ENCODE measurements at places on chromosomes 7 and 10.

- no peak overlapping the region for H3K4me3 ChIP-seq
- H3K36me3 ChIP-seq, result no peaks in the 10 kb centered on the region
- H3K4me1 ChIP-seq, result no peaks in the 10 kb centered on the region
- no peak for DNase-seq
These were observed 86.2 kb upstream of the PPIF start for GRCh38 chr10:79260811-79261740.

DNA sequence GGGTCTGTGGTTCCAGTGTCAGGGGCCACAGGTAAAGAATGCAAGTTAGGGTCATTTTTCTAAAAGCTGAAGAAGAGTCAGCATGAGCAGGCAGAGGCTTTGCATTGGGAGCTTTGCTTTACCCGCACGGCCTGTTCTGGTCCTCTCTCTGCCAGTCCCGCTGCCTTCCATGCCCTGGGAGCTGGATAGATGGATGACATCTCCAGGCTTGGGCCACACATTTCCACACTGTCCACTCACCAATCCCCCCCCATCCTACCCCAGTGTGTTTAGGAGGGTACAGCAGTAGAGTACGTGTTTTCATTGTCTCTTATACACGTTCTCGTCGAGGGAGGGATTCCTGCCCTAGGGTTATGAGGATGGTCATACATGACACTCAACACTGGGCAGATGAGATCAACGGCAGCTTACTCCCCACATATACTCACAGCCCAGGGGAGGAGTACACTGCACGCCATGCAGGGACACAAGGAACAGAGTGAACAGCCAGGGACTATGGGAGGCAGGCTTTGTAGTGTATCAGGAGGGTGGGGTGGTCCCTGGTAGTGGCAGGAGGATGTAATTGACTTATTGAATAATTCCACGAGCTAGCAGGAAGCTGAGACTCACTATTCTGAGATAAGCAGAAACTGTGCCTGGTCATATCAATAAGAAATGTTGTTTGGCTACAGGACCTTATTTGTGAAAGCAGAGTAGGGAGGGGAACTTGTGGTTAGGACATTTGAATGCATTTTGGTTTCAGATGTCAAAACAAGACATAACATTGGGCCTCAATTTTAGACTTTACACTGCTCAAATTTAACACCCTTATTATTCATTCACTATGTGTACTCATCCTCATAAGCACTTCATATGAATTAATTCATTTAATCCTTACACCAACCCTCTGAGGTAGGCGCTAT, 36.6 kb downstream of the PLPP4 start:
- no peaks in the 10 kb centered on the region for H3K4me1 ChIP-seq
- no peak overlapping the region for H3K27ac ChIP-seq
- no peaks in the 10 kb centered on the region for H3K36me3 ChIP-seq
- no peak overlapping the region for H3K4me3 ChIP-seq

GRCh38 chr10:5559642-5560141, 34.9 kb downstream of the CALML3 start:
- H3K4me1 ChIP-seq, result peaks cover 9% of the 10 kb centered on the region
- no peaks in the 10 kb centered on the region for H3K27me3 ChIP-seq
- no peak overlapping the region for H3K27ac ChIP-seq
- DNase-seq, result no peak
- no peaks in the 10 kb centered on the region for H3K36me3 ChIP-seq

GRCh38 chr7:75866114-75866488, 12.7 kb upstream of the RHBDD2 start:
- H3K4me3 ChIP-seq, result no peak overlapping the region
- no peak overlapping the region for H3K27ac ChIP-seq
- H3K4me1 ChIP-seq, result no peaks in the 10 kb centered on the region
- H3K27me3 ChIP-seq, result no peaks in the 10 kb centered on the region

- no peaks in the 10 kb centered on the region for H3K27me3 ChIP-seq
- H3K4me1 ChIP-seq, result no peaks in the 10 kb centered on the region
- H3K36me3 ChIP-seq, result no peaks in the 10 kb centered on the region
- H3K27ac ChIP-seq, result no peak overlapping the region
- H3K4me3 ChIP-seq, result no peak overlapping the region
These were observed 317.8 kb downstream of the SH2D4B start for GRCh38 chr10:80855348-80855971.

GRCh38 chr7:10475940-10476641, 497.6 kb upstream of the PHF14 start:
- H3K27ac ChIP-seq, result no peak overlapping the region
- no peaks in the 10 kb centered on the region for H3K36me3 ChIP-seq
- H3K4me3 ChIP-seq, result no peak overlapping the region
- no peak for DNase-seq
- no peaks in the 10 kb centered on the region for H3K4me1 ChIP-seq
- no peaks in the 10 kb centered on the region for H3K27me3 ChIP-seq

DNA sequence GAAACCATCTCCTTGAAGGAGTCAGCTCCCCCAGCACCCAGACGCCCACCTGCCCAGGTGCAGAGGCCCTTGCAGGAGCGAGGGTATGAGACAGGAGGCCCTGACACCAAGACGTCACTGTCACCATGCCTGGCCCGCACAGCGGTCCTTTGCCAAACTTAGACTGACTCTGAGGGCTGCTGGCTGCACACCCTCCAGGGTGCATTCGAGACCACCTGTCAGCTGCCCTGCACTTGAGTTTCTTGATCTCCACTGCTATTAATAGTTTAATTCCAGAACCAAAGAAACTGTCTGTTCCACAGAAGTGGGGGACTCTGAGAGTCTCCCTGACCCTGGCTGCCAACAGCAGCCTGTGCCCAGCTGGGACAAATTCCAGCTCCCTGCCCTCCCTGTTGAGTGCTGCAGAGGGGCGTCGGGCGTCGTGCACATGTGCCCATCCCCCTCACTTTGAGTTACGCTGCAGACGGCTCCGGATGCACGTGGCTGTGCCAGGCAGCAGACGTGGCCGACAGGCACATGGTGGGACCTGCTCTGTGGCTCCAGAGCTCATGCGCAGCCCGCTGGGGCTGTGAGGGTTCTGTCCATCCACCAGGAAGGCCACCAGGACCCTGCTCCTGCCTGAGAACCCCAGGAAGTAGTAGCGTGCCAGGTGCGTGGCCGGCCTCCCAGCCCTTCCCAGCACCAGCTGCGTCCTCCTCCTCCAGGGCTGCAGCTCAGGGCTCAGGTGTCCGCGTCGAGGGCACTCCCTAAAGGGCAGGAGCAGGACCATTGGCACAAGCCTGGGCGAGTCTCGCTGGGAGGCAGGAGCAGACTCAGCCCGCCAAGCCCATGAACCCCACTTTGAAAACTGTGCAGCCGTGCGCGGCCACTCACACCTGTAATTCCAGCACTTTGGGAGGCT, 24.8 kb downstream of the ELFN1 start:
- no peaks in the 10 kb centered on the region for H3K36me3 ChIP-seq
- no peak overlapping the region for H3K4me3 ChIP-seq
- no peak for DNase-seq
- H3K4me1 ChIP-seq, result peaks cover 3% of the 10 kb centered on the region
- no peaks in the 10 kb centered on the region for H3K27me3 ChIP-seq

DNA sequence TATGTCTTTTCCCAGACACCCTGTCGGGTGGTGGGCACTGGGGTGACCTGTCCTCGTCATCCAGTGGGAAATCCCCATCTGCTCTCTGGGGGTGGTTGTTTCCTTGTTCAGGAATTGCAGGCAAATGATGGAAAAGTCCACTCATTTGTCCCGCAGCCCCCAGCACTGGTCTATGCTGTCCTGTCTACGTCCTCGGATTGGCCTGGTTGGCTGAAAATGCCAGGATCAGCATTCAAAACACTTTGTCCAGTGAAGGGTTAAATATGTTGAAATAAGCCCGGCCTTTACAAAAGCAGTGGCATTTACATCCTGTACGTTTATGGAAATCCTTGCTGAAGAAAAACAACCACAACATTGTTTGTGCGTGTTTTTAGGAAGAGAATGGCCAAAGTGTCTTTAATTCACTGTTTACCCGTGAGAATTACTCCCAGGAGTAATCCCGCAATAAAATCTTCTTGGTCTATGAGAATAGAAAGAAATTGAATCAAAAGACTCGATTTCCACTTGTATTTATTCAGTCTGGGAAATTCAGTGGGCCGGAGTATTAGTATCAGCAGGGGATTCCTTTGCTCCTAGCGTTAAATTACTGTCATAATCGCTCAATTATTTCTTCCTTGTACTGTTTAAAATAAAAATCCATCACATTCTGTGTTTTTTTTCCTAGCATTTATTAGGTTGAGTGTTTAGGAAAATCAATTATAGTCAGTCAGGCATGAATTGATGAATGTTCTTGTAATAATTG, 116.8 kb upstream of the SH2B2 start:
- H3K27ac ChIP-seq, result no peak overlapping the region
- H3K4me3 ChIP-seq, result no peak overlapping the region
- H3K27me3 ChIP-seq, result no peaks in the 10 kb centered on the region
- DNase-seq, result no peak

DNA sequence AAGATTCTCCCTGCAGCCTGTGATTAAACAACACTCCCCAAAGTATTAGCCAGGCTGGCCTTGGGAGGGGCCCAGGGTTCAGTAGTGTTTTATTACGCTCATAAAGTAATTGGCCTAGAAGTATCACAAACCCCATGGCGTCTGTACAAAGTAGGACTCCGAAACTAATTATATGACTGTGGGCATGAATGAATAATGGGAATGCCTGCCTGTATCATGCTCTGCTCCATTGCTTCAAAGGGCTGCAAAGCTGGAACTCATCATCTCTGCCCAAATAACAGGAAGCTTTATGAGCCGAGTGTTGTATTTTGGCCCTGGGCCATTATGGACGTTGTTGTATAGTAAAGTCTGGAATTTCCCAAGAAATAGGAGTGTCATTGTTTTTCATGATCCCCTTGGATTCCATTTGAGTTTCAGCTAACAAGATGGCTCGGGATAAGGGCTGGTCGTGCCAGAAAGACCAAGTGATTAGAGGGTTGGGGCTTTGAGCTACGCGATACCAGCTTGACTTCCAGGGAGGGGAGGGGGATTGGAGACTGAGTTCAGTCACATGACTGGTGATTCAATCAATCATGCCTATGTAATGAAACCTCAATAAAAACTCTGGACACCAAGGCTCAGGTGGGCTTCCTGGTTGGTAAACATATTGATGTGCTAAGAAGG, 65.3 kb upstream of the NPTX2 start:
- DNase-seq, result no peak
- H3K36me3 ChIP-seq, result no peaks in the 10 kb centered on the region
- H3K4me3 ChIP-seq, result no peak overlapping the region

DNA sequence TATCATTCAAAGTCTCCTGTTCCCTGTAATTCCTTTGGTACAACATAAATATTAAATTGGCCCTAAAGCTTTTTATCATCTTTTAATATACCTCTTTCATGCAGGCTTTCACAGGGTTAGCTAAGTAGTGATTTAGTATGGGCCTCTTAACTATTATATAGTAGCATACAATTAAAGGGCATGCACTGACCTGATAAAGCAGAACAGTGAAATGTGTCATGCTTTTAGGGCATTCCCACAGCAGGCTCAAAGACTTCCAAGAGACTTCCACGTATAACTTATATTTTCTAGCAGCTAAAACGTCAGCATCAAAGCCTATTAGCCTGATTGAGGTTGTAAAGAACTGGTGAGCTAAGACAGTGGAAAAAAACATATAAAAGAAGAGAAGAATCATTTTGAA, 35.3 kb downstream of the SAMD8 start:
- DNase-seq, result no peak
- no peak overlapping the region for H3K27ac ChIP-seq
- no peak overlapping the region for H3K4me3 ChIP-seq

DNA sequence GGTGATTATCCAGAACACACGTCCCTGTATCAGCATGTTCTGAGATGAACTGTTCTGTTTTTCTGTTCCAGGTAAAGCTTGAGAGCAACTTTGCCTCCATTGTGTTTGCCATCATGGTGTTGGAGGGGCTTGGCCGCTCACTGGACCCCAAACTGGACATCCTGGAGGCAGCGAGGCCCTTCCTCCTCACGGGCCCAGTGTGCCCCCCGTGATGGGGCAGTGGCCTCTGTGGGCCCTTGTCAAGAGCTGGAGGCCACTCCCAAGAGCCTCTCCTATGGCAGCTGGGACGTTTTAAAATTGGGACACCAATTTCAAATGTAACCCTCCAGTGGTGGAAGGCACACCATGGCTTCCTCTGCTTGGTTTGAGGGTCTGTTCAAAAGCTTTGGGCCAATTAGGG, 1.9 kb upstream of the NDUFB2 start:
- peaks cover 18% of the 10 kb centered on the region for H3K4me1 ChIP-seq
- H3K36me3 ChIP-seq, result peaks cover 11% of the 10 kb centered on the region
- no peak for DNase-seq
- no peak overlapping the region for H3K4me3 ChIP-seq

- H3K27me3 ChIP-seq, result no peaks in the 10 kb centered on the region
- H3K36me3 ChIP-seq, result no peaks in the 10 kb centered on the region
These were observed 364.6 kb downstream of the CCSER2 start for GRCh38 chr10:84693006-84693405.

- H3K4me1 ChIP-seq, result no peaks in the 10 kb centered on the region
- no peak overlapping the region for H3K4me3 ChIP-seq
- no peak for DNase-seq
- no peak overlapping the region for H3K27ac ChIP-seq
These were observed 426.9 kb downstream of the LRMDA start for GRCh38 chr10:75858339-75858738.

DNA sequence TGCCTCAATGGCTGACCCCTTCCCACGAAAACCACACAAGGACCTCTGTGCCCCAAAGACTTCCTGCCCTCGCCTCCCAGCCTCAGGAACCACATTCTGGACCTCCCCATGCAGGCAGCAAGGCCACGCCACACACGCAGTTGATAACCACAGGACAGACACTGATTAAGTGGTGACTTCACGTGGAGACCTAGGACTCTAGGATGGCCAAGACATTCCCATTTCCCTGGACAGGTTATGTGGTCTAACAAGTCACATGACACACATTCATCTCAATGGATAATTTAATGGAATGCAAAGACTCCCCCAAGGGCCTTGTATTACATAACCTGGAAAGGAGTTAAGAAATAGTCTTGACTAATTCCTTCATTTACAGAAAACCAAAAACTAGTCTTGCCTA, 110.2 kb downstream of the LARP4B start:
- no peak overlapping the region for H3K27ac ChIP-seq
- peaks cover 84% of the 10 kb centered on the region for H3K36me3 ChIP-seq
- H3K4me3 ChIP-seq, result no peak overlapping the region
- no peak for DNase-seq
- H3K4me1 ChIP-seq, result peaks cover 4% of the 10 kb centered on the region
- no peaks in the 10 kb centered on the region for H3K27me3 ChIP-seq
